ENCODE measurements at places on chromosomes 1 and 21.

DNA sequence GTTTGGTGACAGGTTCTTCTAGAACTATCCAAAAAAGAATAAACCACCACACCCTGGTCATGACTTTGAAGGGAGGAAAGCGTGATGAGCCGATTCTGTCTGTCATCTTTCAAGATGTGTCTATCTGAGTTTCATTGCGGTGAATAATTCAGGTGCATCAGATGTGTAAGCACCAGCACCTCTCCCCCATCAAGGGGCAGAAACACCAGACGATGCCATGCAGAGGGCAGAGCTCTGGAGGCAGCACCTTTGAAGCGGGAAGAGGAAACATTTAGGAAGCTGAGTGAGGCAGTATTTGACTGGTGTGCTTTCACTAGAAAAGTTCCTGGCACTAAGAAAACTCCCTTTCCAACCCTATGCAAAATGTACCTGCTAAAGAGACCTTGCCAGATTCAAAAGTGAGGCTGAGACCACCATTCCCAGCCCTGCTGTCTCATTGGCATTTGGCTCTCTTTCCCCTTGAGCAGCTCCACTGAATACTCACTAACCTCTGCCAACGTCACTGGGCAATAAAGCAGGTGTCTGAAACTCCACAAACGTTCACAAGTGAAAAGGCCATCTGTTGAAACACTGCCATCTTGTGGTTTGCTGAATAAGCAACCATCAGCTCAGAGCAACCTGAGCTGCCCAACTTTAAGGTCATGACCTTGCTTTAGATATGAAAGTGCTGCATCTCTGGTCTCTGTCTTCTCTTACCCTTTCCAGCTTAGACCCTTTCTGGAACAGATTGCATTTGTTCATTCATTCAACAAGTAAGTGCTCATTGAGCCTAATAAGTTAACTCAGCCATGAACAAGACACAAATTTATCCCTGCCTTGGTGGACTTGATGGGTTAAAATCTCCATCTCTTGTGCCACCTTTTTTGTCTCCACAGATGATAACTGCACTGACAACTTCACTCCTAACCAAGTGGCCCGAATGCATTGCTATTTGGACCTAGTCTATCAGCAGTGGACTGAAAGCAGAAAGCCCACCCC, 228.6 kb downstream of the PAPPA2 start:
- ATAC-seq: peak; percentile 22
- H3K36me3 ChIP-seq: no peaks in the 10 kb centered on the region
- no peak overlapping the region for H3K27ac ChIP-seq
- H3K27me3 ChIP-seq: no peaks in the 10 kb centered on the region
- peaks cover 34% of the 10 kb centered on the region for H3K4me1 ChIP-seq

GRCh38 chr1:8047686-8048445, 21.8 kb upstream of the ERRFI1 start:
- peak overlapping the region; percentile 64 for H3K27ac ChIP-seq
- no peak overlapping the region for H3K4me3 ChIP-seq
- peak; percentile 52 for ATAC-seq
- H3K4me1 ChIP-seq: peaks cover 34% of the 10 kb centered on the region

DNA sequence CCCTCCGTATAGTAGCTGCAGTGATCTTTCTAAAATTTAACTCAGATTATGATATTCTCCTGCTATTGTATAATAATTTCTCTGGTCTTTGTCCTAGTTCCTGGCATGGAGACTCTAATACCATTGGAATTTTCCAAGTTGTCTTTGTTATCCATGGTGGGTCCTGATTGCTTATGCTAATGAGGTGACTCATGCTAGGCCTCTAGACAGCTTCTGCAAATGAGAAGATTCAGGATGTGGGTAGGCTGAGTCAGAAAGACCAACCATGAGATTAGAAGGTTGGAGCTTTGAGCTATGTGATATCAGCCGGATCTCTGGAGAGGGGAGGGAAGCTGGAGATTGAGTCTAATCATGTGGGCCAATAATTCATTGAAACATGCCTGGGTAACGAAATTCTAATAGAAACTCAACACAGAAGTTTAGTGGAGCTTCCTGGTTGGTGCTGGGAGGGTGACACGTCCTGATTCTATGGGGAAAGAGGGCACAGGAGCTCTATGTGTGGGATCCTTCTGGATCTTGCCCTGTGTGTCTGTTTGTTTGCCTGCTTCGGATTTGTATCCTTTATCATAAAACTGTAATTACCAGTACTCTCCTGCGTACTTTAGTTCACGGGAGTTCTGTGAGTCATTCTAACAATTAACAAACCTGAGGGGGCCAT, 73.2 kb upstream of the CNIH3 start:
- no peaks in the 10 kb centered on the region for H3K27me3 ChIP-seq
- H3K36me3 ChIP-seq: no peaks in the 10 kb centered on the region
- H3K4me1 ChIP-seq: no peaks in the 10 kb centered on the region
- H3K4me3 ChIP-seq: no peak overlapping the region
- no peak overlapping the region for H3K27ac ChIP-seq

- H3K36me3 ChIP-seq: peaks cover 69% of the 10 kb centered on the region
- ATAC-seq: no peak
These were observed 54.0 kb downstream of the AHDC1 start for GRCh38 chr1:27549807-27550408.

DNA sequence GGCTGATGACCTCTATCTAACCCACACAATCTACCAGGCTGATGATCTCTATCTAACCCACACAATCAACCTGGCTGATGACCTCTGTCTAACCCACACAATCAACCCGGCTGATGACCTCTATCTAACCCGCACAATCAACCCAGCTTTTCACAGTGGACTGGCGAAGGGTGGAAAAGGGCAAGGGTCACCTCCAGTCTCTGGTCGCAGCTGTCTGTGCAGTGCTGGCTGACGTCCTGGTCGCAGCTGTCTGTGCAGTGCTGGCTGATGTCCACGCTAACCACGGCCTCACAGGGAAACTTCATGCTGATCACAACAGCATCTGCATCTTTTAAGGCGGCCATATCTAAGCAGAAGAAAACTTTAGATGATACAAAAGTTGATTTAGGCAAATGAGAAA, 12.2 kb upstream of the CCDC27 start:
- no peak for ATAC-seq
- H3K27me3 ChIP-seq: no peaks in the 10 kb centered on the region
- H3K4me3 ChIP-seq: no peak overlapping the region
- peaks cover 14% of the 10 kb centered on the region for H3K4me1 ChIP-seq

GRCh38 chr1:55305735-55306134, 90.6 kb upstream of the USP24 start:
- H3K4me3 ChIP-seq: no peak overlapping the region
- H3K27ac ChIP-seq: no peak overlapping the region
- H3K4me1 ChIP-seq: no peaks in the 10 kb centered on the region
- ATAC-seq: no peak

All from gastroesophageal sphincter (tissue), 4 donors.